Smooth muscle cell of the brain vasculature (primary cell): ENCODE measurements at places on chromosomes 12 and 14.
A peak's percentile ranks its signal among the peaks of the same experiment; 100 is the strongest.

DNA sequence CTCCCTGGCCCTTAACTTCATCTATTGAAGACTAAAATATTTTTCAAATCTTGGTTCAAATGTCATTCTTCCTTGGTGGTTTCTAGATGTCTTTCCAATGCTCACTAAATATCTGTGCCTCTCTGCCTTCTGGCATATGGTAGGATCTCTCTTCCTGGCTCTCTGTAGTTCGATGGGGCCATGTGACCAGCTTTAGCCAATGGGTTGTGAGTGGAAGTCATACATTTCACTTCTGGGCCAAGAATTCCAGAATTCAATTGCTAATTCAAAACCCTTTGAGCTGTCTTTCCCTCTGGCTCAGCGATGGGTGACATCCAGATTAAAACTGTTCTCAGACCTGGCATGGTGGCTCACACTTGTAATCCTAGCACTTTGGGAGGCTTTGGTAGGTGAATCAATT lies 25.8 kb upstream of the CTDSP2 start:
- DNase-seq: no peak

GRCh38 chr14:52272375-52272774 lies 4.9 kb downstream of the PTGDR start:
- no peak for DNase-seq

DNA sequence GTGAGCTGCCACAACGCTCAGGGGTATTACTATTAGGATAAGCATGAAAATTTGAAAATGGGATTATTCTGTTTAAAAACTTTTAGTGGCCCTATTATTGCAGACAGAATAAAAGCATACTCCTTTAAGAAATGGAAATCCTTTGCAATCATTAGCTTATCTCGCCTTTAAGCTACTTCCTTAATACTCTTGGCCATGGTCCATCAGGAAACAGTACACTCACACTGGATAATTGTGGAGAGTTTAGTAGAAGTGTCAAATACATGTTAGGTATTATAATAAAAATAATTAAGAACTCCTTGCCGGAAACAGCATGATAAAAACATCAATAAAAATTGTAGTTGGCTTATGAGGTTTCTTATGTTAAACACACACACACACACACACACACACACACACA lies 100.4 kb upstream of the PPFIA2 start:
- DNase-seq: no peak

GRCh38 chr12:69527506-69528272 lies 57.5 kb downstream of the FRS2 start:
- DNase-seq: peak; percentile 35

- no peak for DNase-seq
Observed at GRCh38 chr14:90605430-90605829, 208.6 kb downstream of the CALM1 start.

- DNase-seq: no peak
Observed at GRCh38 chr12:39682689-39683477, 63.3 kb upstream of the ABCD2 start.

DNA sequence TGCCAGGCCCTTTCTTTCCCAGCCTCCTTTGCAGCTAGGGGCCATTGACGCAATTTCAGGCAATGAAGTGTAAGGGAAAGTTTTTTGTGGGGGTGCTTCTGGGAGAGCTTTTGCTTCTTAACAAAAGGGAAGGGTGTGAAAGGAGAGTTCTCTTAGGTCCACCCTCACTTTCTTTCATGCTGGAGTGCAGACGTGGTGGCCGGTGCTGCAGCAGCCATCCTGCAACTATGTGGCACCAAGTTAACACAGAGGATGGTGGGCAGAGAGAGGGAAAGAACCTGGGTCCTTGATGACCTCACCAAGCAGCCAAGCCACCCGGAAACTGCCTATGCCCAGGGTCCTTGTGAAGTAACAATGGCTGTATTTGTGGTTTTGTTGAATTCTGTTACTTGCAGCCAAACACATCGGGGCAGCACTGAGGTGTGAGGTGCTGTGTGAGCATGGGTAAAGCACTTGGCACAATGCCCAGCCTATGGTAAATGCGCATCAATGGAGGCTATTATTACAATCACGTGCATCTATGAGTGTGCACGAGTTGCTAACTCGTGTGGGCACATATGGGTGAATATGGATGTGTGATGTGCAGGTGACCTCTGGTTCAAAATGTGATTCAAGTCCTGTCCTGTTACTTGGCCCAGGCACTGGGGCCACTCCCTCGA lies 122.6 kb downstream of the CALM1 start:
- DNase-seq: no peak

- peak; percentile 84 for DNase-seq
Observed at GRCh38 chr12:107091989-107092641, 1.2 kb downstream of the CRY1 start.

GRCh38 chr12:24997496-24997895 lies 48.6 kb upstream of the BCAT1 start:
- DNase-seq: no peak

DNA sequence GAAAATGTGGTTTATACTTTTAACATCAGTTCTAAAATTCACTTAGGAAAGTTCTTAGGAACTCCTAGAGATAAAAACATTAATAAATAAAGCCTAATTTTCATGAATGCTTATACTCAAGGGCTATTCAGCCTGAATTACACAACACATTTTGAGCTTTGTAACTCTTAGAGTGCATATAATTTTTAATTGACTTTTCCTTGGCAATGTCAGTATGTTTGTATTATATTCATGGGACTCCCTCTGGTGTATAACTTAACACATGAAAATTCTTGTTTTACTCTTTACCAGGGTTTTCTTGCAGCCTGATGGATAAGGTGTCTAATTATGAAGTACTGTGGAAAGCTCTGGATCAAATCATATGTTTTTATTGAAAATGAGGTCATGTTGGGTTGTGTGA lies 150.6 kb upstream of the HMGA2 start:
- DNase-seq: no peak

GRCh38 chr12:124914392-124915238 lies at the start of gene UBC:
UBC (minus strand) TSS chr12:124914650; CDS start chr12:124913771, 879 bp downstream.
- peak; percentile 82 for DNase-seq

GRCh38 chr12:19458733-19459132 lies 19.4 kb downstream of the AEBP2 start:
- DNase-seq: no peak

- no peak for DNase-seq
Observed at GRCh38 chr12:111143271-111143670, 222.9 kb upstream of the MYL2 start.

DNA sequence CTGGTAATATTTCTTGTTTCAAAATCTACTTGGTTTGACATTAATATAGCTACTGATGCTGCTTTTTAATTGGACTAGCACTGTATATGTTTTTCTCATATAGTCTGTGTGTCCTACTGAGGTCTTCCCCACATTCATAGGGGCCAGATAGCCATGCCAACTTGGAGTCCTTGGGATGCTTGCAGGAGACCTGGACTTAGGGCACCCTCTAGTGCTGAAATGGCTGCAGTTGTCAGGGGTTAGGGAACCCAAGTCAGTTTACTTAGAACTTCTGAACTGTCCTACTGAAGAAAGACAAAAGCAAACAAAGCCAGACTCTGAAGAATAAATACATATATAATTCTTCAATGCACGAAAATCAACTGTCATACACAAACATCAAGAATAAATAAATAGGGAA lies 279.9 kb upstream of the SYT1 start:
- DNase-seq: no peak

DNA sequence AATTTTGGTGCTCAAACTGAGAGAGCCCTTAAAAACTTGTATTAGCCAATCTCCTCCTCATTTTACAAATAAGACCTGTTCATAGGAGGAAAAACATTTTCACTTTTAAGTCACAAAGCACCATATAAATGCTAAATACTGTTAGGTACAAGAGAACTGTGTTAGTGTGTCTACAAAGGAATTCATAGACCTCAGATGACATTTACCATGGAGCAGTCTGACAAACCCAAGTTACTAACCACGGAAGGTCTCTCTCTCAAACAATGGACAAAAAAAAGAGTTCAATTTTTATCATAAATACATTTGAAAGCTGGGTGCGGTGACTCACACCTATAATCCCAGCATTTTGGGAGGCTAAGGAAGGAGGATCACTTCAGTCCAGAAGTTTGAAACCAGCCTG lies 10.0 kb downstream of the SBNO1 start:
- DNase-seq: no peak

GRCh38 chr12:115998794-115999478 lies 278.6 kb downstream of the MED13L start:
- DNase-seq: no peak

DNA sequence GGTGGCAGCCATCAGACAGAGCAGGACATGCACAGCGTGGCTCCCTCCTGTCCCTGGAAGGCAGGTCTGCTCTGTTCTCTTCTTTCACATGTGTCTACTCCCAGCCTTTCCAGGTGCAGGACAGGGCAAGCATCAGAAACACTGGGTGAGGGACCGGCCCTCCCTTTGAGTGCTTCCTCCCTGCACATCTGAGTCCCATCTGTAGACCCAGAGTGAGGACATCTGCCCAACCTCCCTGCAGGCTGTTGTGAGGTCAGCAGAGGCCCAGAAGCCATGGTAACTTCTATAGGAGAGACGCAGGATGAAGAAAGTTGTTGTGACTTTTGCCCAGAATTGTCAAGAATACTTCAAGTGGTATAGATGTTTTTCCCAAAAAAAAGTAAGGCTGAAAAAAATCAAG lies 282.7 kb downstream of the CACNA1C start:
- DNase-seq: no peak
